SIG-M5 (cell line): ENCODE measurements at places on chromosomes 11 and 22.

- no peak for DNase-seq
Observed at GRCh38 chr22:42654436-42655073, 5.4 kb upstream of the CYB5R3 start.

DNA sequence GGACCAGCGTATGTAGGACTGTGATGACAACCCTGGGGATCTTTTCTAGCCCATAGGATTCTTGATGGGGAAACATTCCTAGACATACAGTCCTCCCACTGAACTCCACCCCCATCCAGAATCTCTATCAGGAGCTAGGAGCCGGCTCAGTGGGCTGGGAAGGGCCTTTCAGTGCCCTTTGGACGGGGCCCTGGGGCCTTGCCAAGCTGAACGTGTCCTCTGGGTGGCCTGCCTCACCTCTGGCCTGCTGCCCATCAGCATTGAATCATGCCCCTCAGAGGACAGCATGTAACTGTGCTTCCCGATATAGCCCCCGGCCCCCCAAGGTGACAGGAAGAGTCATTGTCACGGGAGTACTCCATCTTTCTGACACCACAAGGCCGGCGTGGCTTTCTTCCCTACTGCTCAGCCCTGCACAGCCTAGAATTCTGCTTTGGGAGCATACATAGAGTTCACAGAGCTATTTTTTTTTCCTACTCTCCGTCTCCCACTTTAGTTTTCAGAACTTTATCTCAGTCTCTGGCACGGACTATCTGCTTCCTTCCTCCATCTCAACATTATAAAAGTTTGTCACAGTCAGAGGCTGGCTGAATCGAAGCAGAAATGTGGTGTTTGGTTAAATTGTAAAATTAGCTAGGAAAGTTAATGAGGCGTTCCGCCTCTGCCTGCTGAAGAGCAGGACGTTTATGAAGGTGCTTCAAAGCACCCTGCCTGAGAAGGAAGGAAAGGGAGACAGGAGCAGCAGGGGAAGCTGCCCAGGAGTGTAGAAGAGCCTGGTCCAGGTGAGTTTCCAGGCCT, 111.9 kb downstream of the ZBTB16 start:
- no peak for DNase-seq

- no peak for DNase-seq
Observed at GRCh38 chr22:35894937-35895708, 133.5 kb downstream of the RBFOX2 start.

- DNase-seq, result no peak
Observed at GRCh38 chr22:36824655-36825054, 7.8 kb upstream of the PVALB start.

DNA sequence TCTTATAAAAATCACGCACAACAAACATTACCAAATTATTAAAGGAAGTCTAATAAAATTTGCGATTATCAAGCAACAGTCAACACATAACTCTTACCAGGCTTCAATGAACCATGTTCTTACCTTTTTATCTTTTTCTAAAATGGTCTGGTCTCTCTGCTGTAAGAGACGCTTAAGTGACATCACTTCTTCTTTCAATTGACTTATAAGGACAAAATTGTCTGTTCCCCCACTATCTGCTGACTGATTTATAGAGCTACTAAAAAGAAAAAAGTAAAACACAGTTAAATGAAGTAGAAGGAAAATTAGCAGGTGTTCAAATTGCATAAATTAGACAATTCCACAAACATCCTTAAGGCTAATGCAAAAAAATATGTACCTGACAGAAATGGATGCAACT, 10.9 kb downstream of the FAM76B start:
- no peak for DNase-seq

DNA sequence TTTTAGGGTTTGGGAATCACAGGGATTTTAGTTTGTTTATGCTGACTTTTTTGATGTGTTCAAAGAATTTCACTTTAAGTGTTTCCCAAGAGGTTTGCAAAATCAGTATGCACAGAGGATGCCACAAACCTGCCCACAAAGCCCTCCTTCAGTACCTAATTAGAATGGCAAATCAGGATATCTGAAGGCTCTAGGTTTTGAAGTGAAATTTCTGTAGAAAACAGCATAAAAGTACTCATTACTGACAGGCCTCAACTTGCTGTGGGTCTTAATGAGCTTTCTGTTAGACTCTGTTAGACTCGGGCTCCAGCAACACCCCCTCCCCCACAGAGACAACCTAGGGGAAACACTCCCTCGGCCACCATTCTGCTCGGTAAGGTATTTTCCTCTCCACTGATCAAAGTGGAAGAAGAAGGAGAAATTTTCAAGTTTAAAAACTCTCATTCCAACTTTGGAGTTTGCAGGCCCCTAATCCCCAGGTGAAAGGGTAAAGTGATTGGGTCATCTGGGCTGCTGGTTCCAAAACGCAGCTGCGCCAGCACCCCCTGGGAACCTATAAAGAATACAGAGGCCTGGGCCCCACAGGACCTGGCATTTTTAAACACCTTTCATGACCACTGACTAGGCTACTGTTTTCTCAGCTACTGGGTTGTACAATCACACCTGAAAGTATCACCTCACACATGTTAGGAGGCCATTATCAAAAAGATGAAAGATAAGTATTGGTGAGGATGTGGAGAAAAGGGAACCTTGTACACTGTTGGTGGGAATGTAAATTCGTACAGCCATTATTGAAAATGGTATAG, 67.5 kb downstream of the PLEKHA7 start:
- DNase-seq, result no peak

GRCh38 chr11:85694385-85694980, 8.5 kb upstream of the CCDC89 start:
- DNase-seq, result no peak

DNA sequence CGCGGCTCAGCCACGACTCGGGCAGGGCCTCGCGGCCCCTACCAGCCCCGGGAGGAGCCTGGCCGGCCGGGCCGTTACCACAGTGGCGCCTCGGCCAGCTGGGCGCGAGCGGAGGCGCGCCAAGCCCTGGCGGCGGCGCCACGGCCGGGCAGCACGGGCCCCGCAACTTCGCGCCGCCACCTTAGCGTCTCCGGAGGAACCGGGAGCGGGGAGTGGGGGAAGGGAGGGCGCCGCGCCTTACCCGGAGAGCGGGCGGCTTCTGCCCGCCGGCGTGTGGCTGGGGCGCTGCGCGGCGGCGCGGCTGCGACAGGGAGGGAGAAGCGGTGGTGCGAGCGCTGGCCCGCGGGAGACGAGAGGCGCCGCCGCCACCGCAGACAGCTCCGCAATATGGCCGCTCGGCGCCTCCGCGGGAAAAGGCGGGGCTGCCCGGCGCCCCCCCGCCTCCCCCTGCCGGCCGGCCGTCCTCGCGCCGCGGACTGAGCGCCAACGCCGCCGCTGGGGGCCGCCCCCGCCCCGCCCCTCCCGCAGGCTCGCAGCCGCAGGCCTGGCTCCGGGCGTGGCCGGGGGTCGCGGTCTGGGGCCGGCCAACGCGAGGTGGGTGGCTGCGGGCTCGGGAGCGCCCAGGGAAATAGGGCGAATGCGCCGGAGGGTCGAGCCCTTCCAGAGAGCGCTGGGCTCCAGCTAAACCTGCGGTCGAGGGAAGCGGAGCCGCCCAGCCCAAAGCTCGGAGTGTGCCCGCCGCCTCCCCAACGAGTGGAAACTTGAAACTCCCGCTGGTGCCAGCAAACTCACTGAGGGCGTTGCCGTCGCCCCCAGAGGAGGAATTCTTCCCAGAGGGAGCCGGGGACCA, at the start of gene RDX:
Gene RDX, minus strand, starts transcription at position 389 of the 850 bp plus-strand sequence. CDS start 16,922 bp downstream, outside the sequence.
- no peak for DNase-seq

- DNase-seq, result no peak
Observed at GRCh38 chr22:30031328-30031727, 48.9 kb upstream of the HORMAD2 start.

DNA sequence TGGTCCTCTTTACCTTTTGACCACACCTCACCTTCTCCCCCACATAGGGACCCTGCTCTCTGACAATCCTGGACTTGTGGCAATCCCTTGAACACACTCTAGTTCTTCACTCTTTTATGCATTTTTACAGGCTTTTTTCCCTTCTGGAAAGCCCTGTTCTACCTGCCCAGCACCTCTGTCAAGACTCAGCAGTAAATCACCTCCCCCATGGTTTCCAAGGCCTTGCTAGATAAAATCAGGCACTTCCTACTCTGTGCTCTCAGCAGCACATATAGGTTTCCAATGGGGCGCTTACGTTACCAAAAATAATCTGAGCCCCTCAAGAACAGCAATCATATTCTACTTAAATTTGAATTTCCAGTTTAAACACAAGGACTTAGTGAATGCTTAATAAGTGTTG, 53.9 kb downstream of the ETS1 start:
- DNase-seq, result no peak

DNA sequence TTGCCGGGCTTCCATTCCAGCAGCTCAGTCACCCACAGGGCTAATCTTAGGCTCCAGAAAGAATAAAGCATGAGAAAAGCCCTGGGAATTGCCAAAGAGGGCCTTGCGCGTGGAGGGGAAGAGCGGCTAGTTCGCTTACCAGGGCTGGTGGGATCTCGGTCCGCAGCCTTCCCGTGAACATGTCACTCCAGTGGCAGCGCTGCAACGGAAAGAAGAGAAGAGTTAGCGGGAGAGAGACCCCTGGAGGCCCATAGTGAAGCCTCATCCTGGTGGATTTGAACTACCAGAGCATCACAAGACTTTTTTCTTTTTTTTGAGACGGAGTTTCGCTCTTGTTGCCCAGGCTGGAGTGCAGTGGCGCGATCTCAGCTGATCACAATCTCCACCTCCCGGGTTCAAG, 18.0 kb downstream of the RANGAP1 start:
- no peak for DNase-seq

DNA sequence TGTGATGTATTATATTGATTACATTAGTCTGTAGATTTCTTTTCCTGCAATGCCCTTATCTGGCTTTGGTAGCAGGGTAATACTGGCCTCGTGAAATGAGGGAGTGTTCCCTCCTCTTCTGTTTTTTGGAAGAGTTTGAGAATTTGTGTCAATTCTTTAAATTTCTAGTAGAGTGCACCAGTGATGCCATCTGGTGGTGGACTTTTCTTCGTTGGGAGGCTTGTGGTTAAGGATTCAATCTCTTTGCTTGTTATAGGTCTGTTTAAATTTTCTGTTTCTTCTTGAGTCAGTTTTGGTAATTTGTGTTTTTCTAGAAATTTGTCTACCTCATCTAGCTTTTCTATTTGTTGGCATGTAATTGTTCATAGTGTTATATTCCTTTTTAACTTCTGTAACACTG, 18.9 kb downstream of the SHANK3 start:
- no peak for DNase-seq

- no peak for DNase-seq
Observed at GRCh38 chr11:133414506-133414905, 117.8 kb downstream of the OPCML start.

- DNase-seq, result no peak
Observed at GRCh38 chr22:41524809-41525449, 19.3 kb downstream of the POLR3H start.

DNA sequence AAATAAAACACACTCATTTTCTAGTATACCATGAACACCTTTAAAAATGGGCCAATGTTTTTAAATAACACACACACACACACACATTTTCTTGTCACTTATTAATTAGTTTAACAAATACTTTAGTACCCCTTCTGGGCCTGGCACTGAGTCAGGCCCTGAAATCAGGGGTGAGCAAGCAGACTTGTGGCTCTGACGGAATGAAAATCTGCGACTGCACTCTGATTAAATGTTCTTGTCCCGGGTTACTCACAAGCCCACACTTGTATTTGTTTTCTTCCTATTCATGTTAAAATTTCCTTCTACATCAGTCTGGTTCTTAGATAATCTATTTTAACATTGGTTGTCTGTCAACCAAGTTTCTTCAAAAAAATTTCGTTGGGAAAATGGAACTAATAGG, 43.0 kb upstream of the PDGFD start:
- DNase-seq, result no peak

GRCh38 chr11:98495016-98495415, 525.7 kb upstream of the CNTN5 start:
- no peak for DNase-seq

DNA sequence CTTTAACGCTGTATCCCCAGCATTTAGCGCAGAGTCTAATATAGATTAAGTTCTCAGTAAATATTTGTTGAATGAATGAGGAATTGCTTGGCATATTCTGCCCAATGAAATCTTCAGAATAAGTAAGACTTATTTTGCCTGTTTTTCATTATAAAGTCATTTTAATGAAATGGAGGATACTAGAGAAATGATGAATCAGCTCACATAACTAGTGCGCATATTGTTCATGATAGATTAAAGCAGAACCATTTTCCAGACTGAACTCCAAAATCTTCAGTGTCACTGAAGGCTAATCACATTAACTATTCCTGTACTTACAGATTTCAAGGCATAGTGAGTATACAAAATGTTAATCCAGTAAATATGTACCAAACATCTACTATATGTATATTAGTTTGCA, 29.6 kb downstream of the ACER3 start:
- no peak for DNase-seq

DNA sequence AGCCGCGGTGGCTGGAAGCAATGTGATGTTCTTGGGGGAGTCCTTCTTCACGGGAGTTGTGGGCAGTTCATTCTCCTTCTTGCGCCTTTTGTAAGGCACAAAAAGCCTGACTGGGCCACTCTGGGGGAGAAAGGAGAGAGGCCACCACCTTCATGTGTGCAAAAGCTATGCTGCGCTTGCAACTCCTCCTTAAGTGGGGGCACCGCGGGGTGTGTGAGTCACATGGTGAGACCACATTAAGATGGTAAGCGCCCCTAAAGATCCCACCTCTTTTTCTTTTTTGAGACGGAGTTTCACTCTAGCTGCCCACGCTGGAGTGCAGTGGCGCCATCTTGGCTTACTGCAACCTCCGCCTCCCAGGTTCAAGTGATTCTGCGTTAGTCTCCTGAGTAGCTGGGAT, 14.1 kb downstream of the DEAF1 start:
- no peak for DNase-seq

DNA sequence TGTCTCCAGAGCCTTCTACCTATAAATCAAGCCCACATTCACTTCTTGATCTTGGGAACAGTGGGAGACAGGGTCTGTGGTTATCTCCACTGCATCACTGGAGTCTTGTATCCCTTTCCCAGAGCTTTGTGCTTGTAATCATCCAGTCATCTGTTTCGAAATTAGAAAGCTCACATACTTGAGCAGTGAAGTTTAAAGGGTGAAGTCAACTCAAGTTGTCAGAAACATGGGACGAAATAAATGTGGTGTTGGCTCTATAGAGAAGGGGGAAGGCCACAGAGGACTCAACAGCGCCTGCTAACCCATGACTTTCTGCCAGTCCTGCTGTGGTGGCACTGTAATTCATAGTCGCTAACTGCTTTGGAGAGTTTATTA, 197.5 kb downstream of the DBX1 start:
- DNase-seq, result no peak
